ENCODE measurements at places on chromosomes 2 and 18.

DNA sequence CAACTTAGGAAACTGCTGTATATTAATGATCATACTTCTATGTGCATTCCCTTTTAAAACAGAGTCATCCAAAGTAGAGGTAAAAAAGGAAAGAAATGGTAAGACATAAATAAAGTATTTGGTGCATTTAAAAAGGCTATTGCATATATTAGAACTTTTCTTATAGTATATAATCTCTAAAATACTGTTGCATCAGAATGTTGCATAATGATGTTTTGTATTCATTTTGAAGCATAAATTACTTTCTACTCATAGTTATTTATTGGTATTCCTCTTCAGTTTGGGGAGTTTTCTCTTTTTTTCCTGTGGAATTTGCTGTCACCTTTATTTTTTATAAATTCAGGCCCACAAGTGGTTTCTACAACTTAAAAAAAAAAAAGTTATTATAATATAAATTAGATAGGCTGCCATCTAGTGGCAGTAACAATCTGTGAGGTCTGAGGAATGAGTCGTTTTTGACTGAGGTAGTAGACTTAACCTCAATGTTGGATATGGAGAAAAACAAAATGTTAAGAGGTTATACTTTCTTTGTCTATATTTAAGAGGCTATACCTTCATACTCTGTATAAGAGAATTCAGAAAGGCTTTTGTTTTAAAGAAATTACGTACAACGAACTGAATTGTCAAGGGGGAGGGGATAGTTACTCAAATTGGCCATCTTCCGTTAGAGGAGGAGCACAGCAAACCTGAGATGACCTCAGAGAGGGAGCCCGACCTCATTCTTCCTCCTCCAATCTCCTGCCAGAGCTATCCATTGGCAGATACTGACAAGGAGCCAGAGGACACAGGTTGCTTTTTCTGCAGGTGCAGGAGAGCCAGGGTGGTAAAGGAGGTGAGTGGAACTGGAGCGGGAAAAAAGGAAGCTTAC, 23.8 kb downstream of the ANKAR start:
- peak; percentile 28 for DNase-seq

- no peak for DNase-seq
Observed at GRCh38 chr18:79490626-79491041, 94.9 kb downstream of the NFATC1 start.

DNA sequence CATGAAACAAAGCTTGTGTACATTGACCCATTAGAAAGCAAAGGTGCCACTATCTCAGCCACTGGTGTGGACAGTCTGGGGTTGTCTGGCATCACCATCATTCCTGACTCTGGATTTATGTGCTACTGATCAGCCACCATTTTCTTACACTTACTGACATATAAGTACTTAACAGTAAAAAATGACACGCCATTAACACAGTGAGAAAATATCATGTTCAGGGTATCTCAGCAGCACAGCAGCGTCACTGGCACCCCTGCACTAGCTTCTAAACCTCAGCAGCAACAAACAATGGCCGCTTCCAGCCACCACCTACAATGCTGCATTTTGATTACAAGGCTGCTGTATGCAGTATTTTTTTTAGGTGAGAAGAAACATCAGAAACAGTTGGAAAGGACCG, 253.4 kb upstream of the HDAC4 start:
- no peak for DNase-seq

GRCh38 chr2:84613082-84613481, 96.8 kb downstream of the DNAH6 start:
- no peak for DNase-seq
